NCI-H1417 treated with DMSO at 0.1 percent for 48 hours (cell line): ENCODE measurements at places on chromosomes 16 and 17.

DNA sequence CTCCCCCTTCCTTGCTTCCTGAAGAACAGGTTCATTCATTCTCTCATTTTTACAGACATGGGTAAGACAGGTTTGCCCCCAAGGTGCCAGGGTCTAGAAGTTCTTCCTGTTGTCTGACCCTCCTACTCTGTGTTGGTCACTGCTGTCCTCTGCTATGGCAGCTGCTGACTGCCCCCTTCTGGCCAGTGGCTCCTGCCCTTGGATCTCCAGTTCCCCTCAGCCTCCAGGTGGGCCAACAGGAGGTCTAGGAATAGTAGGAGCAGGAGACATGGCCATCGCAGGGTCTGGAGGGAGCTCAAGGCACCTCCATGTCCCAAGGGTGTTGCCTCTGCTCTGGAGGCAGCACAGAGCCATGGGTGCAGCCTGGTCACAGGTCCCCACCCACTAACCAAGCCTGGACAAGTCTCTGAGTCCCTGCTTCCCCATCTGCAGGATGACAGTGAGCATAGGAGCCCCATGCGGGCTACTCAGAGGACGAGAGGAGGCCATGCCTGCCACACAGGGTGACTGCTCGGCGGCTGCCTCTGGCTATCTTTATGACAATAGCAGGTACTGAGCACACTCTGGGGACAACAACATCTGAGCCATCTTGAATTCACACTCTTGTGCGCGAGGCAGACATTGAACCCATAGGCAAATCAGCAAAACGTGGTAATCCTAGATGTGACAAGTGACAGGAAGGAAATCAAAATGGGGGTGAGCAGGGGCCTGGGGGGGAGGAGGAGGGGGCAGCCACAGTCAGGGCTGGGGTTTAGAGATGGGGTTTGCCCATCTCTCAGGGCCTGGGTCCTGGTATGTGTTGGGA is 27.0 kb upstream of the NXPH3 start:
- DNase-seq: no peak

GRCh38 chr16:56866955-56867830 is 2.2 kb downstream of the SLC12A3 start:
- no peak for DNase-seq

DNA sequence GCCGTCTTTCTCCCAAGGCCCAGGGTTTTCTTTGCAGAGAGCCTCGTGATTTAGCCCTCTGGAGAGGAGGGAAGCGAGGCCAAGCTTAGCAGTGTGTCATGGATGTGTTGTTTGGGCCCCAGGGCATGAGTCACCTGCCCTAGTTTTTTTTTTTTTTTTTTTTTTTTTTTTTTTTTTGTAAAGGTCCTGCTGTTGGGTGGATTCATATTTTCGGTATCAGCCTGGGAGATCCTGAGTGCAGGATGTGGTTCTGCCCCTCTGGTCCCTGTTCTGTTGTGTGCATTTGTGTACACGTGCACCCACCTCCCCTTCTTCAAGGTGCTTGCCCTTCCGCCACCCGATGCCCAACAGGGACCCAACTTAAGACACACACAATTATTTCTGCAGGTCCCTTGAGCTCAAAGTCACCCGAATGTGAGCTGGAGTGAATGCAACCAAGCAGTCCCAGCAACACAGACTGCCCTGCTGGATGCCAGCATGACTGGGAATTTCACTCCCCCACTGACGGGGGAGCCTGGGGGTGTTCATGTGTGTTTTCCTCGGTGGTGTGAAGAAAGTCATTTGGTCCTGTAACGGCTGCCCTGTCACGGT is 265.8 kb upstream of the TNRC6C start:
- no peak for DNase-seq

GRCh38 chr17:50853015-50853615 is 13.0 kb downstream of the TOB1 start:
- DNase-seq: no peak

- DNase-seq: no peak
These were observed 410.9 kb downstream of the SOX9 start for GRCh38 chr17:72531729-72532128.

DNA sequence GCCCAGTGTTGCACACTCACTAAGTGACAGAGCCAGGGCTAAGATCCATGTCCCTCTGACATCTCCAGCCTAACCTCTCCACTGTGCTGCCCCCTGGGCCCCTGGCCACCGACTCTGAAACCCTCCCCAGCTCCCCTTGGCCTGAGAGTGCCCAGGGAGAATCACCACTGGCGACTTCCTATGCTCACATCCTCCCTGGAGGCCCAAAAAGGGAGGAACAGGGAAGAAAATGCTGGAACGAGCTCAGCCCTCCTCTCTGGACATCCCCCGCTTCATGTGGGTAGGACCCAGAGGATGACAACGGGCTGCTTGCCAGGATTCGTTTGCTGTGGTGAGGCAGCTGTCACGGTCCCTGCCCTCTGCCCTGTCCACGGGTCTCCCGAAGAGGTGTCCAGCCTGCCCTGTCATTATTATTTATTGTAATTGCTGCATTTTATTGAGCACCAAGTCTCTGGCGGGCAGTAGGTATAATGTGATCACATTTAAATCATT is 153.5 kb upstream of the RPL38 start:
- DNase-seq: no peak

DNA sequence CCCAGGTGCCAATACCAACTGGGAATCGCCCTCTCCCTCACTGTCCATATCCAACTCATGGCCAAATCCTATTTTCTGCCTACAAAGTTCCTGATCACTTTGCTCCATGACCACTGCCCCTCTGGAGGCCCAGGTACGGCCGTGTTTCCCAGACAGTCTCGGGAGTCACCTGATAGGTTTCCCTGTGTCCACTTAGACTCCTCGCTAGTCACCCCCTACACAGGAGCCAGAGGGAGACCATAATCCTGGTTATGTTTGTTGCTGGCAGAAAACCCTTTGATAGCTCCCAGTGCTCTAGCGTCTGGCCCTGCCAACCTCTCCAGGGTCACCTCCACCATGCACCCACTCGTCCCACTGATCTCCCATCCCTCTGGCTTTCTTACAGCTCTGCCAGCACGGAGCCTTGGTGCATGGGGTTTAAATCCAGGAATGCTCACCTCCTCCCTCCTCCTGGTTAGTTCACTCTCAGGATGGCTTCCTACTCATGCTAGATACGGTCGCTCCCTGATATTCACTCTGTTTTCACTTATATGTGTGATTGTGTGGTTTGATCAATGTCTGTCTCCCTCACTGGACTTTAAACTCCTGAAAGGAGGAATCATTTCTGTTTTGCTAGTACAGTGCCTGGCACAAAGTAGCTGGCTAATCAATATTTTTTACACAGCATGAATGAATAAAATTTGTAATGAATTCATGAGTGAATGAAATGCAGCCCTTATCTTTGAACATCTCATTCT is 7.5 kb upstream of the CALB2 start:
- DNase-seq: no peak

GRCh38 chr17:77571155-77571981 is 387.1 kb upstream of the TNRC6C start:
- no peak for DNase-seq

GRCh38 chr16:23552161-23552560 is 5.0 kb downstream of the EARS2 start:
- no peak for DNase-seq

GRCh38 chr16:53370827-53371226 is 63.4 kb upstream of the RBL2 start:
- no peak for DNase-seq

GRCh38 chr17:53142890-53143289 is 679.8 kb upstream of the KIF2B start:
- DNase-seq: no peak

- DNase-seq: no peak
These were observed 36.2 kb downstream of the KSR1 start for GRCh38 chr17:27492470-27492869.

DNA sequence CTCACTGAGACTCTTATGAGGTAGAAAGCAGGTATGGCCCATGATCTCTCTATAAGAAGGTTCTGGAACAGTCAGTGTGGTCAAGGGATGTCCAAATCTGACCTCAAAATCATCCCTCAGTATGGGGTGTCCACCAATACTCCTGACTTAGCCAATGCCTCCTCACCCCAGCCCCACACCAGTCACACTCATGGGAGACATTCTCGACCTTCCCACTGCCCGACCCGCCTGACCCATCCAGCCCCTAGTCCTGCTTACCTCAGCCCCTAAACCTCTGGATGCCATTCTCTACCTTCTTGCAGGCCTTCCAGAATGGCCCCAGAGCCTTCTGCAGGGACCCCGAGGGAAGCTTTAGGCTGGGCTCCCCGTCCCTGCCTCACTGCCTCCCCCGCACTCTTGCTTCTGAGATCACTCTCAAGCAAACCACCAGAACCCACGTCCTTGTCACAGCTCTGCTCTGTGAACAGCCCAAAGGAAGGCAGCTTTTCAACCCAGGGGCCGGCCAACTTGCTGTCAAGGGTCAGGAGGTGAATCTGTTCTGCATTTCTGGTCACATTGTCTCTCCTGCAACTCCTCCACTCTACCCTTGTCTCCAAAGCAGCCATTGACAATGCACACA is 44.9 kb upstream of the RBFOX3 start:
- no peak for DNase-seq

- DNase-seq: no peak
These were observed 59.5 kb upstream of the CDC42EP4 start for GRCh38 chr17:73371285-73371684.

DNA sequence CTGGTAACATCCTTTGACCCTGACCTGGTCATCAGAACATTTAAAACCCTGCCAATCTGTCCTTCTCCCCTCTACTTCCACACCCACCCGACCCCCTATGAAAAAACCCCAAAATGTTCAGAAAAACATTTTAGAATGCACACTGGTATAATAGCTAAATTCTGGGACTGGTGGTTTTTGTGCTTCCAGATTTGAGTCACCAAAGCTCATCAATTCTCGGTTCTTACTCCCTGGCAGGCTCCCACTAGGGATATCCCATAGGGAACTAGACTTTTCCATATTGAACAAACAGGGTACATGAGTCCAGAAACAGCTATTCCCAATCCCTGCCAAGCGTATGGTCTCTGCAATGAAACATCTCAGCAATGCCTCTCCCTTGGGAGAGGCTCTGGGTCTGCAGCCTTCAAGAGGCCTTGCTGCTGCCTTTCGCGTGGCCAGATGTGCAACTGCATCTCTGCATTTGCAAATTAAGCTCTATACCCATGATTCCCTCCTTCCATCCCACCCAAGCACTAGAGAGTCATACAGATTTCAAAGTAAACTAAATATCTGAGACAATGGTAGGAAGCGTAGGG is 67.7 kb downstream of the SMG6 start:
- no peak for DNase-seq

DNA sequence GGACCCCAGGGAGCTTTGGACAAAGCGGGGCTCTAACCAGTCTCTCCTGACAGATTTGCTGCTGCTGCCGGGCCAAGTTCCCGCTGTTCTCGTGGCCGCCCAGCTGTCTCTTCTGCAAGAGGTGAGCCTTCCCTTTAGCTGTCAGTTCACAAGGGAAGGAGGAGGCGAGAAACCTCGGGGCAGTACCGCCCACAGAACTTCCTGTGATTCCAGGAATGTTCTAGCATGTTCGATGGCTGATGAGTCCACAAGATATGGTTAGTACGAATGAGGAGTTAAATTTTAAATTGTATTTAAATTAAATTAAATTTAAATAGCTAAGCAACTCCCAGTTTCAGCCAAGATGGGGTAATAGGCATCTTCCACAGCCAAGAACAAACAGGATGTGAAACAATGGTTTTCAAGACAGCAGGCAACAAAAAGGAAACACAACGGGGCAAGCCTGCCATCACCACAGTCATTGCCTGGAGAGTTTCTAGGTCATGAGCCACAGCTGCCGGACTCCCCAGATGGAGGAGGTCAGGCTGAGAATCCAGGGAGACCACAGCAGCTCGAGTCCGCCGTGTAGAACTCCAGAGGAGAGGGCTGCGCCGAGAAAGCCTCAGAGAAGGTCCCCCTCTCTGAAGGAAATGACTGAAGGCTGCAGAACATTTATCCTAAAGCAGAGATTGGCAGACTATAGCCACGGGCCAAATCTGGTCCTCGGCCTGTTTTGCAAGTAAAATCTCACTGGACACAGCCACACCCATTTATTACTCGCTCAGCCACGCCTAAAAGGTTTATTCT is 9.5 kb upstream of the TCF25 start:
- DNase-seq: no peak

GRCh38 chr16:81661082-81661481 is 118.0 kb upstream of the PLCG2 start:
- no peak for DNase-seq

- DNase-seq: no peak
These were observed 28.2 kb downstream of the ATP2C2 start for GRCh38 chr16:84396537-84397008.

GRCh38 chr16:30813821-30814189 is 26.8 kb upstream of the ZNF629 start:
- DNase-seq: no peak

DNA sequence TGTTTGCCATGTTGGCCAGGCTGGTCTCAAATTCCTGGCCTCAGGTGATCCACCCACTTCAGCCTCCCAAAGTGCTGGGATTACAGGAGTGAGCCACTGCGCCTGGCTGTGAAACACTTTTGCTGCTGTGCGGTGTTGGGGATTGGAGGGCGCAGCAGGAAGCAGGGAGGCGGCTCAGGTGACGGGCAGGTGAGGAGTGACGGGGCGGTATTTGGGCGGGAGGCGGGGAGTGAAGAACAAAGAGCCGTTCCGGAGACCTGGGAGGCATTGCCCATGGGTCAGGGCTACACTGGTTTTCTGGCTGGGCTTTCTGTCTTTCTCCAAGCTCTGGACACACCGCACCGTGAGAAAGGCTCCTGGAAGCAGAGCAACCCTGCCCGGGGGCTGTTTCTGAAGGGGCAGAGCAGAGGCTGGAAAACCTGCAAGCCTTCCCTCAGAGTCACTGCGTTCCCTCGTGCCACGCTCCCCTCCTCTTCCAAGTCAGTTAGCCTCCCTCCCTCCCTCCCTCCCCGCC is 22.1 kb downstream of the CRISPLD2 start:
- no peak for DNase-seq

- no peak for DNase-seq
These were observed 21.3 kb downstream of the SRCIN1 start for GRCh38 chr17:38584350-38584925.
